ENCODE measurements at places on chromosomes 2 and 18.

GRCh38 chr2:219526320-219527075 lies 12.2 kb downstream of the ASIC4 start:
- DNase-seq: no peak

DNA sequence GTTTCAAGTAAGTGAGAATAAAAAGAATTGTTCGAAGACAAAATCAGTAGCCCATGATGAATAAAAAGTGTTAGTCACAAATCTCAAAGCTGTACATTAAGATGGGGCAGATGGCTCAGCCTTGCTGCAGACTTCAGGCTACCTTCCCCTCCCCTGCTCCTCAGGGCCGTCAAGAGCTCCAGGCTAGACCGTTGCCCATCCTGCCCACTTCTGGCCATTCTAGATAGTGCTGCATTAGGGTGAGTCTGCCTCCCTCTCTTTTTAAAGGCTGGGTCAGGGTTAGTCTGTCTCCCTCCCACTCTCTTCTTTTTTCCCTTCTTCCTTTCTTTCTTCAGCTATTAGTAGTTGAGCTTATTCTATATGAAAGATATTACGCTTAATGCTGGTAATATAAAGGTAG lies 86.0 kb downstream of the MAPRE2 start:
- no peak for DNase-seq

- no peak for DNase-seq
These were observed 85.9 kb downstream of the CALCRL start for GRCh38 chr2:187362151-187362550.

DNA sequence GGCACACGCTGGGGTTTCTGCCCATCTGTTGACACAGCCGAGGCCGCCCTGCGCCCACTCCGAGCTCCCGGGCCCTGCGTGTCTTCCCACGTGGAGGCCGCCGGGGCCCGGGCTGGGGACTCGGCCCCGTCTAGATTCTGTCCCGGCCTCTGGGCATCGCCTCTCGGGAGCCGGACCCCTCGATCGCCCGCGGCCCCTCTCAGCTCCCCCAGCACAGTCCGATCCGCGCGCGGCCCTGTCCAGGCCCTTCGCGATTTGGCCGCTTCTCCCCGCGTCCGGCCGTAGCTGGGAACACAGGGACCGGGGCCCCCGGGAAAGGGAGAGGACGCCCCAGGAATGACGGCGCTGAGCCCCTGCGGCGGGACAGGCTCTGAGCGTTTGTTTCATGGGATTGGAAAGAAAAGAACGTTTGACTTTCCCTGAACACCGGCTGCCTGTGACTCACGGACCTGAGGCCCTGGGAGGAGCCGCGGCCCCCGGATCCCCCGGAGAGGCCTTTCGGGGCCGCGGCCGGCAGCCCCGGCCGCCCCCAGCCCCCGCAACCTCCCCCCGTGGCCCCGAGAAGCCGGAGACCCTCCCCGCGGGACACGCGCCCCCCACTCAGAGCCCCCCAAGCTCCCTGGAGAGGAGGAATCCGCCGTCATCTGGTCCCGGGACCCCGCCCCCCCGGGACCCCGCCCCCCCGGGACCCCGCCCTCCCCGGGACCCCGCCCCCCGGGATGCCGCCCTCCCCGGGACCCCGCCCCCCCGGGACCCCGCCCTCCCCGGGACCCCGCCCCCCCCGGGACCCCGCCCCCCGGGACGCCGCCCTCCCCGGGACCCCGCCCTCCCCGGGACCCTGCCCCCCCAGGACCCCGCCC lies 62.7 kb upstream of the CTDP1 start:
- DNase-seq: no peak

- DNase-seq: no peak
These were observed 417.7 kb upstream of the SALL3 start for GRCh38 chr18:78561757-78562510.

DNA sequence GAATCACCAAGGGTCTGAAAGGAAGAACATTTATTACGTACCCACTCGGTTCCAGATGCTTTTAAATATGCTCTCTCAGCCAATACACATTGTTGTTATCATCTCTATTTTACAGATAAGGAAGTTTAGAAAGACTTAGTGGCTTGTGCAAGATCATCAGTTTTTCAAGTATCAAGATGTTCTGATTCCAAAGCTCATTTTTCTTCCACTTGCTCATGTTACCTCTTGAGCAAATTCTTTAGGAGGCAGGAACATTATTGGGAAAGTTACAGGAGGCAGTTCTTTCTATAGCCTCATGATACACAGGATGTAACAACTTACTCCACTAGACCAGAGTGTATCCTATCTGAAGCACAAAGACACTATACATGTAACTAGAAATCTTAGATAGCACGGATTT lies 65.0 kb upstream of the MMADHC start:
- DNase-seq: no peak

- DNase-seq: no peak
These were observed 308.9 kb downstream of the RND3 start for GRCh38 chr2:150178591-150178990.

GRCh38 chr2:152505495-152505906 lies 170.5 kb downstream of the FMNL2 start:
- DNase-seq: no peak

DNA sequence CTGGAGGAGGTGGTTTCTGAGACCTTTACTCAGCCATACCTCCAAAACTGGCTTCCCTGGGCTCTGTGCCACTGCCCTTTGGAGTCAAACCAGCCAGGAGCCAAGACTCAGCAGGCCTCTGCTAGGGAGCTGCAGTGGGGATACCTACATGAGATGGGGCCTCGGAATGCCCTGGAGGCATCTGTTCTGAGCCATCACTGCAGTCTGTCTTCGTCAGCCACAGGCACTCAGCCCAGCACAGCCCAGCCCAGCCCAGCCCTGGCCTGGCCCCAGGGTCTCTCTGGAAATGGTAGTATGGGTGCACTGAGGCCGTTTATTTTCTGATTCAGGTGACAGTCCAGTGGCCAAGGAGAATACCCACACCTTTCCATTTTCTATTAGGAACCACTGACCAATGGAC lies 209.8 kb downstream of the CELF4 start:
- no peak for DNase-seq

GRCh38 chr2:96412307-96413258 lies 77.0 kb downstream of the NCAPH start:
- no peak for DNase-seq

DNA sequence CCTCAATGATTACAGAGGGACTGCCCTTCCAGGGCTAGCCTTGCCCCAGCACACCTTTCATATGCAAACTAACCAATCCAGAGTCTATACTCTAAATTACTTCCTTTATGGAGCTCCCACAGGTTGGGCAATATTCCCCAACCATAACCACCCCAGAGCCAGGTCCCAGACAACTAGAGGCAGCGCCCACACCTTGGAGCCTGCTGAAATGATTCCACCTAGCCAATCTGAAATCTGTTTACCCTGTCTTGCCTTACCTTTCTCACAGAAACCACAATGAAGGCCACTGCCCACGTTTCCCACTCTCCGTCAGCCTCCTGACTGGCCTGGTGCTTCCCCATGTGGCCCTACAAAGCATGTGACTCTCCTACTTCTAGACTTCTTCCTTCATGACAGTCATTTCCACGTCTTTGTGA lies 62.0 kb downstream of the REEP1 start:
- no peak for DNase-seq

GRCh38 chr18:13726972-13727331 lies 479 bp downstream of the RNMT start:
- DNase-seq: peak; percentile 27

GRCh38 chr2:176148751-176149421 lies 2.5 kb upstream of the HOXD4 start:
- DNase-seq: no peak

- no peak for DNase-seq
These were observed 136.4 kb upstream of the CELF4 start for GRCh38 chr18:37701967-37702366.

DNA sequence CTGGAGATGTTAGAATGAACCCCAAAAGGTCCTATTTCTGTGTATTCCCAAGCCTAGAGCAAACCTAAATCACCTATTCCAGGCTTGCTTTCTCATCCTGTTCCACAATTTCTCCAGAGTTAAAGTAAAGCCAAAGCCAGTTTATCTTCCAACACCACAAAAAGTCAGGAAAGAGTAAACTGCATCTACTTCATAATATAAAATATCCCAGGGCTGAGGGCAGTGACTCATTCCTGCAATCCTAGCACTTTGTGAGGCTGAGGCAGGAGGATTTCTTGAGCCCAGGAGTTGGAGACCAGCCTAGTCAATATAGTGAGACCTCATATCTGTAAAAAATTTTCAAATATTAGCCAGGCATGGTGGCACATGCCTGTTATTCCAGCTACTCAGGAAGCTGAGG lies 241.4 kb downstream of the CDH20 start:
- no peak for DNase-seq

DNA sequence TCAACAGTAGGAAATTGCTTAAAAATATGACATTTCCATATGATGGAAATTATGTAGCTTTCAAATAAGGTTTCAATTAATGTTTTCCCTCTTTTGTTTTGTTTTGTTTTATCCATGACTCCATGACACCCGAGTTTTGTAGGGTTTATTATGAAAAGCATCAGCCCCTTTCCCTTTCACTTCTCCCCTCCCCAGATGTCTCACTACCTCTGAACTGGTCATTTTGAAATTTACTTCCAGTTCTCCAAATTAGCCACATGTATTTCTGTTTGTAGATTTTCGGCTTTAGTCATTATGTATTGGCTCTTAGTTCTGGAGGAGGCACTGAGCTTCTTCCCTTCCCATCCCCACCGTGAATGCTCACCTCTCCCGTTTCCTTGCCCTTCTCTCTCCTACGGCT lies 18.6 kb upstream of the VPS4B start:
- DNase-seq: no peak

DNA sequence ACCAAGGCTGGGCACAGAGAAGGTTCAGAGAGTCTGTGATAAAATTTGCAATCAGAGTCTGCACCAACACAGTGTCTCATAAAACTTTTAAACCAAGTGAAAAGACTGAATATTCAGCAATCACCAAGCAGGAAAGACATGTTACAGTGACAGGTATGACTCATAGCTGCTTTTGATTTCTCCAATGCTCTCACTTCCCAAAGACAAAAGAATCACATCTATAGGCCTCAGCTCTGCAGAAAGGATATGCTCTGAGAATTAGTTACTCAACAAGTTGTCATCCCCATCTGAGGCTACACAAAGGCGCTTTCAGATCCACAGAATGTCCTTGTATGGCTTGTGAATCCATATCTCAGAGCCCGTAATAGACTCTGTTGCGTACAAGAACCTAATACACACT lies 92.5 kb downstream of the KCNF1 start:
- DNase-seq: peak; percentile 37

GRCh38 chr2:180707175-180707883 lies 273.1 kb upstream of the UBE2E3 start:
- DNase-seq: no peak

DNA sequence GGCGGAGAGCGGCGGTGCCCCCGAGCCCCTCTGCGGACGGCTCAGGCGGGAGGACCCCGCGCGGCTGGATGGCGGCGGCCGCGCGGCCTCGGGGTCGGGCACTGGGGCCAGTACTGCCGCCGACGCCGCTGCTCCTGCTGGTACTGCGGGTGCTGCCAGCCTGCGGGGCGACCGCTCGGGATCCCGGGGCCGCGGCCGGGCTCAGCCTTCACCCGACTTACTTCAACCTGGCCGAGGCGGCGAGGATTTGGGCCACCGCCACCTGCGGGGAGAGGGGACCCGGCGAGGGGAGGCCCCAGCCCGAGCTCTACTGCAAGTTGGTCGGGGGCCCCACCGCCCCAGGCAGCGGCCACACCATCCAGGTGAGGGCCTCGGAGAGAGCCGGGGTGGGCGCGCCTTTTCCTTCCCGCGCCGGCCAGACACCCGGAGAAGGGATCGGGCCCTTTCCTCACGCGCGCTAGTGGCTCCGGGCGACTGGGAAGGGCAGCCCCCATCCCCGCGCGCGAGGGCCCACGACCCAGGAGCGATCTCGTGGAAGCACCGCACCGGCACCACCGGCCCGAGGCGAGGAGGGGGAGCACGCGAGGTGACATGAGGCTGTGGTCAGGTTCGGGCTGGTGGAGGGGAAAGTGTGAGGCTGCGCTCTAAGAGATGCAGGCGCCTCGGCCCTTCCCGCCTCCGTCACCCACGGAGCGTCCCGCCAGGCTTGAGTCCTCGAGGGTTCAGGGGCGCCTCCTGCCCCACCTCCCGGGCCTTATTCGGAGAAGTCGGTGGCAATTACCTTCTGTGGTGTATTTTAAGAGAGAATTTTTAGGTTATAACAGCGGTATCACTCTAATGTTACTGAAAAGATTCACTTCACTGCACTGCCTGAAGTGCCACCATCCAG lies 607 bp downstream of the LAMA3 start:
- DNase-seq: no peak

GRCh38 chr2:174445248-174445647 lies 41.6 kb downstream of the GPR155 start:
- no peak for DNase-seq

DNA sequence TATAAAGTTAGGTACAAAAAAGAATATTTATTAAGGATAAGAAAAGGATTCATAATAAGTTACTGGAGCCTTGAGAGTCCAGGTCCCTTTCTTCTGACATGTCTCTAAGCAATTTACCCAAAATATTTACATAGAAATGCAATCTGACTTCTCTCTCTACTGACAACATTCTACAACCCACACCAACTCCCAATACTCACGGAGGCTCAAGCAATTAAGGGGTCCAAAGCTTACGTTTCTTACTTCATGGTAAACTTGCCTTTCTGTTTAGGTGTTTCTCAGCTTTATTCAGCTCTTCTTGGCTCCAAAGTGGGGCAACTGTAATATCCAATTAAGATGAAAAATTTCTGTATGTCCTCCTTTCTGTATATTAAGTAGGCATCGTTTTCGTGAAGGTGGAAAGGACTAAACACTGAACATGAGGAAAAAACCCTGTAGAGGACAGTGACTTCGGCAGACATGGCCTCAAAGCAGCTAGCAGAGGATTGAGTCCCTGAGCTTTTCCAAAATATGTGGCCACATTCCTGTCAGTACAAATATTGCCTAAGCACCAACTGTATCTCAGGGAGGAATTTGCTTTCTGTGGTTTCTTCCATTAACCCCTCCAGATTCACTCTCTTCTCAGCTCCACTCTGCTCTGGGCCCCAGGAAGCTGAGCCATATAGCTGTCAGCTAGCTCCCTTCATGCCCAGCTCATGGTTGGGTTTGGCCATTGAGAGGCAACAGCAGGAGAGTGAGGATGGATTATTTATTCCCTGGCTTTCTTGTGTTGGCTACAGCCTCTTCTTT lies 67.9 kb upstream of the GLS start:
- no peak for DNase-seq

DNA sequence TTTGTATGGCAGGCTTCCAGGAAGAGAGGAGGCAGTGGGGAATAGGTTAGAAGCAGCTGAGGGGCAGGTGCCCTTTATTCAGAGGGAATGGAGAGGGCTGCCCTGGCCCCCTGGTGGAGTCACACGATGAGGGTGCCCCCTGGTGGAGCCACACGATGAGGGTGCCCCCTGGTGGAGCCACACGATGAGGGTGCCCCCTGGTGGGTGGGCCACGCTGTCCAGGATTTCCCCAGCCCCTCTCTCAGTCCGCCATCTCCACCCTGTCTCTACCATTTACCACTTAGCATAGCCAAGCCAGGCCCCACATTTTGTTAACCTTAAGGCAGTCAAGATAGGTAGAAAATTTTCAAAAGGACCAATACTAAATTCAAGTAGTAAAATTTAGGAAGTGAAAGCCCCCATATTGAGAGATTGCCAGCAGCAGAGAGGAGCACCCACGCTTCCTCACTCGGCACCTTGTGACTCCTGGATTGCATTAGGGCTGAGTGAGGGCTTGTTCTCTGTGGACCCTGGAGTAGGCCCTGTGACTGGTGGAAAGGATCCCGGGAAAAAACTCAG lies 10.4 kb upstream of the FAM228A start:
- DNase-seq: no peak

- DNase-seq: no peak
These were observed 12.6 kb downstream of the CYRIA start for GRCh38 chr2:16653083-16653375.

- no peak for DNase-seq
These were observed 74.5 kb downstream of the DTNB start for GRCh38 chr2:25598911-25599310.

- DNase-seq: no peak
These were observed 249.3 kb upstream of the APCDD1 start for GRCh38 chr18:10205151-10205550.
